ENCODE measurements at places on chromosomes 11 and 22.

DNA sequence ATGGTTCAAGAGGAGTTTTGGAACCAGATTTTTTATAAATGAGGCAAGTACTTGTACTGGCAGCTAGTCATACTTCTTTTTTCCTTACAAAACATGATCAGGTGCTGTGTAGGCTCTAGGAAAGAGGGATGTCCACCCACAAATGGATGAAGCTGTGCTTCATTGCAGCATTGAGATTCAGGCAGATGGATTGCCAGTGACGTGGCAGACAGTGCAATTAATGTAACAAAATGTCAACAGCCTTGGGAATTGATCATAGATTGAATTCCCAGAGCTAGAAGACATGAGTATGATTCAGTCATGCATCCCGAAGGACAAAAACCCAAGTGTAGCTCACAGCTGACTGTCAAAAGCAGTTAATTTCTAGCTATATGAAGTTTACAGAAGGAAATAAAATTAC lies 99.2 kb upstream of the RASSF10 start:
- no peak for DNase-seq

GRCh38 chr22:18947905-18948304 lies 11.8 kb upstream of the PRODH start:
- no peak for DNase-seq

DNA sequence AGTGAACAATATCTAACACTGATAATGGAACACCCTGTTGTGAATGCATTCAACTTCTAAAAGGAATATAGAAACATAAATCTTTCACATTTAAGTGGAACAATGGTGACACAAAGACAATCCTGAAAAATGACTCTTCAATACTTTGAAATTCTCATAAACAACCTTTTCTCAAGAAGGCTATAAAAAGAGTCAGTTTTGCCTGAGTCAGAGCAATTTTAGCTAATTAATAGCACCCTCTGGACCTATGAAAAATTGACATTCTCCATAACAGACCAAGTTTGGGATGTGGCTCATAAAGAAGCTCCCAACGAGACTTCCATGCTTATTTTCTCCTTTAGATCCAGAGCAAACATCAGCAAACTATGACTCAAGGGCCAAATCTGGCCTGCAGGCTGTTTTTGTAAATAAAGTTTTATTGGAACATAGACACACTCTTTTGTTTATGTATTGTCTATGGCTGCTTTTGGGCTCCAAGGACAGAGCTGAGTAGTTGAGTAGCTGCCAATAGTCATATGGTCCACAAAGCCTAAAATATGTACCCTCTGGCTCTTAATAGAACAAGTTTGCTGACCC lies 108.0 kb downstream of the MAML2 start:
- no peak for DNase-seq

DNA sequence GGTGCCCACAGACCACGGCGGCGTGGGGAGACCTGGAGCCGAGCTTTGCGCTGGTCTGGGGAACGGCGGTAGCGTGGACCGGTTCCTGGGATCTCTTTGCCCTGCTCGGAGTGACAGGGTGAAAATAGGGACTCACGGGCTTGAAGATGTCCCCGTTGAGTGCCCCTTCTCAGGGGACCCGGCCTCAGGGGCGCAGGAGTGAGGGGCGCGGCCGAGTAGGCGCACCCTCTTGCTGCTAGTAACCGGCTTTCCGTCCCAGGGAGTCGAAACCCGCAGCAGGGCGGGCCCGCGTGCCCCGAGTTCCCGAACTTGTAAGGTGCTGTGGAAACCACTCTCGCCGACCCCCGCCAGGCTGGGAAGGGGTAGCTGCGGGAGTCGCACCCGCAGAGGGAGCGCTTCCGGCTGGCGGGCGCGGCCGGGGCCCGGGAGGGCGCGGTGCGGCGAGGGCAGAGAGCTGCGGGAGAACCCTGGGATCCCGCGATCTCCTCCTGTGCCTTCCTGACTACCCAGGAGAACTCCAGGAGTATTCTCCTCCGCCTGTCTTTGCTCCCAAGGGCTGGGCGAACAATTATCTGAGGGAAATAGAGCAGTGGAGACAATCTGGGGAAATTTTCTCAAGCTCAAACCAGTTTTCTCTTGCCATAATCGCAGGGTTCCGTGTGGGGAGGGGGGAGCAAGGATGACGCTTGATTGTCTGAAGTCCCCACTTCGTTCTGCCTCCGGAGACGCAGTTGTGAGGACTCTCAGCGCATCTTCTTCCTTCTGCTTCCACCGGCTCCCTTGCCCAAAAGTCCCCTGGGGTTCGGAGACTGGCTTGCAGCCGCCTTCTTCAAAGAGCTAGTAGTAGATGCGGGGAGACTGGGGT lies 666 bp downstream of the NELL1 start:
- DNase-seq, result no peak

DNA sequence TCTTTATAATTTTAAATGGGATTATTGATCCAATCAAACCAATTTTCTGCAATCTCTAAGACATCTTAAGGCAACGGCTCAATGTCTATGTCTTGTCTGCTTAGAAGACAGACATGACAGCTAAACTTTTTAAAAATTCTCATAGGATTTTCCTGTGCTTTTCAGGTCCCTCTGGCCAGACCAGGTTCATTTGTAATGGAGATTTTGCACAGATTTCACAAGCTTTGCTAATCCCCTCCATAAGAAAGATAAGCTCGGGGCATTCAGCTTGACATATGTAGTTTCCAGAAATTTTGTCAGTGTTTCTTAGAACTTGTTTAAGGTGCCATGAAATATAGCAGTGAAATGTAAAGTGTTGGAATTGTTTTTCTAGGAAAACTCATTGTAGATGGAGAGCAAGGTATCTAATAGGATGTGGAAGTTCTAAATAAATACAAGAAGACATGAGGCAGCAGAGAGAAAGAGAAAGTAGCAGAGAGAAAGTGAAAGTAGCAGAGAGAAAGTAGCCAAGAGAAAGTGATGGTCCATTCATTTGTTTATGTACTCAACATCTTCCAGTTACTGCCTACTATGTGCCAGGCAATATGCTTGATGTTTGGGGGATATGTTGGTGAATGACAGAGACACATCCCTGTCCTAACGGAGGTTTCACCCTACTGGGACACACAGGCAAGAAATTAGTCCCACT lies 219.1 kb upstream of the ARHGAP42 start:
- no peak for DNase-seq

GRCh38 chr11:117946842-117947526 lies 17.8 kb upstream of the TMPRSS13 start:
- peak; percentile 96 for DNase-seq

DNA sequence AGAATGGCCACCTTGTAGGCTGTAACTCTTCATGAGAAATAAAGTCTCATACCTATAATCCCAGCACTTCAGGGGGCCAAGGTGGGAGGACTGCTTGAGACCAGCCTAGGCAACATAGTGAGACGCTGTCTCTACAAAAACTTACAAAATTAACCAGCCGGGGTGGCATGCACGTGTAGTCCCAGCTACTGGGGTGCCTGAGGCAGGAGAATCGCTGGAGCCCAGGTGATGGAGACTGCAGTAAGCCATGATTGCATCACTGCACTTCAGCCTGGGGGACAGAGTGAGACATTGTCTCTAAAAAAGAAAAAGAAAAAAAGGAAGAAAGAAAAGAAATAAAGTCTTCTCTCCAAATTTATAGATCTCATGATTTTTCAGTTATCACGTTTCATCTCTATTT lies 4.2 kb upstream of the SLCO2B1 start:
- DNase-seq, result no peak

DNA sequence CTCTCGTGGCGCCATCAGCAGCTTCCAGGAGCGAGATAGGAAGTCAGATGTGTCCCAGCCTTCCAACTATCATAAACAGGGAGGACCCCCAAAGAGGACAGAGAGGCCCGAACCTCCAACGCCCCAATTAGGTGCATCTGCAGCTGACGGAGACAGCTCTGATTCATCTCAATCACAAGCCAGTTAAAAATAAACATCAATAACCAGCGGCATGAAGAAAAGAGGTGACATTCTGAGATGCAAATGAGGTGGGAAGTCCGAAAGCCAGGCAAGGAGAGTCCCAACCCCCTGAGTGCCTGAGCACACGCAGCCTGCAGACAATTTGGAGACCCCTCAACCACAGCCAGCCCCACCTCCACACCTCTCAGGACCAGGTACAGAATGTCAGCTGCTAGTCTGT lies 28.1 kb upstream of the IGSF9B start:
- DNase-seq, result no peak

DNA sequence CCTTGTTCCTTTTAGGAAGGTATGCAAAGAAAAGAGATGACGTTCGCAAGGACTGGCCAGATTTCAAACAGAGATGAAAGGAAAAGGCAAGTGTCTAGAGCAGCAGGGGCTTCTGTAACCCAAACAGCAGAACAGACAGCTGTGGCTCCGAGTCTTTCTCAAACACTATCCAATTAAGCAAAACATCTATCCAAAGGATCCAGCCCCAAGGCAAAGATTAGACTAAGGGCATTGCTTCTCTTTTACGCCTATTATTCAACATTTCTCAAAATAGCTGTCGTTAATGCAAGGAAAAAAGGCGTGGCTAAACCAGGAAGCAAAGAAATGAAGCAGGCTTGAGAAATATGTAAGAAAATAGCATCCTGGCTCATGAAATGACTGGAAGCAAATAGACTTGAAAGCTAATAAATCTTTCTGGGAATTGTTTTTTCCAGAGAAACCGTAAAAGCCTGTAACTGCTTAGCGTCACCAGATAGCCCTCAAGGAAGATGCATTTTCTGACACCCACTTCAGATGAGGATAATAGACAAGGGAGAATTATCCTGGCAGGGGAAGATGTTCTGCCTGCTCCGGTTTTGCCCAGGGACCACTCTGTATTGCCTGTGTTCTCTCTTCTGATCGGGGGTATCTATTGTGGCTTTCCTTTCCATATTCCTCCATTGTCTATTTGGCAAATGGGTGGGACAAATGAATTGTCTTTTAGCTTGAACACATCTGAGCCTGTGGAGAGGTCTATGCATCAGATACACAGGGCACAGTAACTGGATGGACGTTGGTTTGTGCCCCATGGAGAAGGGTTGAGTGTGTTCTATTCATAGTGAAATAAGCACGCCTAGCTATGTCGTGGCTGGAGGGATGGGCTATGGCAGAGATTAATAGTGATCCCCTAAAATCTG lies 20.2 kb downstream of the C11orf96 start:
- peak; percentile 13 for DNase-seq

DNA sequence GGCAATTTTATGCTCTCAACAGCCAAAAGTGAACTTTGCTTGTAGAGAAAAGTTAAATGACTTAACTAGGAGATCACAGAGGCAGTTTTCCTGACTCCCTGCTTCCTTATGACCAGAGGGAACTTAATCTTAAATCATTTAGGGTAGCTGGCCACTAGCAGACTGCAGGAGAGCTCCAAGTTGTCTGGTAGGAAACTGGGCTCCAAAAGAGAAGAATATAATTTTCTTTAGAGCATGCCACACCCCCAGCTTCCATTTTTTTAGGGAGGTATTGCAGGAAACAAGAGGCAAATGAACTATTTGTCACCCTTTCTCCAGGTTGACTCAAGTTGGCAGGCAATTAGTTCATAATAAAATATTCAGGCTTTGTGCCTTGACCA lies 2.6 kb downstream of the METTL15 start:
- DNase-seq, result peak; percentile 27

- no peak for DNase-seq
Observed at GRCh38 chr22:21030032-21030431, 2.3 kb downstream of the SLC7A4 start.

- no peak for DNase-seq
Observed at GRCh38 chr11:2814751-2815150, 70.8 kb downstream of the CDKN1C start.

DNA sequence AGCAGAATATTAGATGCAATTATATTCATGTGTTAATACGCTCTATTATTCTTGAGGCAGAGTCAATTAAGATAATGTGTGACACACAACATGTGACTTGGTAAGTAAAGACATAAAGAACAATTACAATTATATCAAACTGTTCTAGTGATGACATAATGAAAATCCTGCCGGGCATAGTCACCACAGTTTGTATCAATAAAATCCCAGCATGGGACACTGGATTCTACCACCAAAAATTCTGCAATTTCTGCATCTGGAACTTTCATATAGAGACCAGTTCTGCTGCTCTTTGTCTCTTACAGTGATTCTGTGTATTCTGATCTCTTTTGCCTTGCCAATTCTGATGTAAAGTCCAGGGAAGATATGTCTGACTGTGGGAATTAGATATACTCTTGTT lies 495.6 kb upstream of the LRRC4C start:
- DNase-seq, result no peak

- DNase-seq, result no peak
Observed at GRCh38 chr11:61914471-61915171, 2.7 kb downstream of the RAB3IL1 start.

GRCh38 chr11:105273660-105274280 lies 134.2 kb upstream of the CARD18 start:
- DNase-seq, result no peak

DNA sequence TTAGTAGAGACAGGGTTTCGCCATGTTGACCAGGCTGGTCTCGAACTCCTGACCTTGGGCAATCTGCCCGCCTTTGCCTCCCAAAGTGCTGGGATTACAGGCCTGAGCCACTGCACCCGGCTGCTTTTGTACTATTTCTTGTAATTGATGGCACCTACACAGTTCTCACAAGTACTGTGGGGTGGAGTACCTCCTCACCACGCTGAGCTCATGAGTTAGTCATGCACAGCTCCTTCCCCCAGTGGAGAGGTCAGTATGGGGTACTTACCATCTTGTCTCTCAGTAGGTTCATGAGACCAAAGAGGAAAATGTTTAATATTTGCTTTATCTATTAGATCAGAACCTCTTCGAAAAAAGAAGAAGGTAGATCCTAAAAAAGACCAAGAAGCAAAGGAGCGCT lies 2.1 kb downstream of the MRPL40 start:
- no peak for DNase-seq

- DNase-seq, result peak; percentile 71
Observed at GRCh38 chr11:132177106-132177505, 806.7 kb downstream of the NTM start.

GRCh38 chr11:46649180-46649738 lies 31.9 kb downstream of the ATG13 start:
- DNase-seq, result peak; percentile 73

DNA sequence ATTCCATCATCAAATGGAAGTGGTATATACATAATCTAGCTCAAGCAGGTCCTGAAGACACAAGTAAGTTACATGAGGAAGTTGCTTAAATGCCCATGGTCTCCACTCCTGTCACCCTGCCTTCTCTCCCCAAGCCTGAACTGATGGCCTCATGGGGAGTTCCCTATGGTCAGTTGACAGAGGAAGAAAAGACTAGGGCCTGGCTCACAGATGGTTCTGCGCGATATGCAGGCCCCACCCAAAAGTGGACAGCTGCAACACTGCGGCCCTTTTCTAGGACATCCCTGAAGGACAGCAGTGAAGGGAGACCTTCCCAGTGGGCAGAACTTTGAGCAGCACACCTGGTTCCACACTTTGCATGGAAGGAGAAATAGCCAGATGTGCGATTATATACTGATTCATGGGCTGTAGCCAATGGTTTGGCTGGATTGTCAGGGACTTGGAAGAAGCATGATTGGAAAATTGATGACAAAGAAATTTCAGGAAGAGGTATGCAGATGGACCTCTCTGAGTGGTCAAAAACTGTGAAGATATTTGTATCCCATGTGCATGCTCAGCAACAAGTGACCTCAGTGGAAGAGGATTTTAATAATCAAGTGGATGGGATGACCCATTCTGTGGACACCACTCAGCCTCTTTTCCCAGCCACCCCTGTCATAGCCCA lies 17.3 kb upstream of the CD82 start:
- no peak for DNase-seq

- DNase-seq, result no peak
Observed at GRCh38 chr11:132804258-132804657, 728.0 kb downstream of the OPCML start.

GRCh38 chr11:804599-804964 lies 449 bp downstream of the PIDD1 start:
- no peak for DNase-seq

All from epithelial cell of esophagus (primary cell).